Stomach (tissue), 19 donors: ENCODE measurements at places on chromosomes 12 and 14. TPM values are rescaled to one million over a fixed set of nuclear protein-coding genes. Genes with fewer than 3 reads are reported as not detected.

Gene RFX4
- not detected for total RNA-seq

Gene SLC17A8
- 0.29 TPM for total RNA-seq

Gene TAS2R43
- total RNA-seq: 0.87 TPM

Gene BATF
- total RNA-seq: 1.3 TPM

Gene WNT1
- not detected for total RNA-seq

Gene USP15
- 220 TPM for total RNA-seq

Gene GPR137C
- total RNA-seq: not detected

Gene FIGNL2
- total RNA-seq: not detected

Gene FOXG1
- not detected for total RNA-seq

Gene NGB
- total RNA-seq: not detected

Gene ACOT6
- total RNA-seq: not detected

Gene INSM2
- total RNA-seq: not detected

Gene PLEKHD1
- total RNA-seq: not detected

Gene PTPRO
- total RNA-seq: not detected

Gene SMCO2
- 2.5 TPM for total RNA-seq

Gene ANKRD33
- not detected for total RNA-seq

Gene NID2
- total RNA-seq: 8.0 TPM

Gene SLC35E3
- 1.2 TPM for total RNA-seq

Gene LRTM2
- not detected for total RNA-seq

Gene SLC35F4
- total RNA-seq: not detected

Gene OTUB2
- not detected for total RNA-seq

Gene MYF5
- total RNA-seq: not detected

Gene RNF212B
- not detected for total RNA-seq

Gene TAS2R7
- total RNA-seq: not detected

Gene SMAGP
- total RNA-seq: 74.9 TPM

Gene LHX5
- total RNA-seq: not detected

Gene NFATC4
- 20.1 TPM for total RNA-seq

Gene TOMM20L
- not detected for total RNA-seq

Gene SLC25A21
- total RNA-seq: not detected

Gene ANO4
- not detected for total RNA-seq

Gene ITPK1
- 17.8 TPM for total RNA-seq

Gene TAS2R50
- not detected for total RNA-seq

Gene KSR2
- total RNA-seq: 0.14 TPM

Gene MSI1
- total RNA-seq: not detected

Gene NDRG2
- 61.3 TPM for total RNA-seq

Gene LRP1-AS
- total RNA-seq: not detected

Gene PRIMA1
- total RNA-seq: 1.2 TPM

Gene RASSF8
- total RNA-seq: 14.9 TPM

Gene EXOC3L4
- total RNA-seq: 5.4 TPM

Gene E2F7
- 0.45 TPM for total RNA-seq

Gene PRB2
- not detected for total RNA-seq

Gene MMP19
- total RNA-seq: 14.1 TPM

Gene KRT6C
- not detected for total RNA-seq

Gene CLIP1
- total RNA-seq: 66.6 TPM

Gene KRT73
- not detected for total RNA-seq

Gene TNFAIP2
- total RNA-seq: 48.7 TPM

Gene MIP
- total RNA-seq: not detected

Gene LPAR5
- total RNA-seq: 5.8 TPM

Gene RASAL1
- 49.6 TPM for total RNA-seq

Gene BICDL1
- total RNA-seq: 18.2 TPM

Gene OTOGL
- total RNA-seq: not detected

Gene LRRC10
- not detected for total RNA-seq
